ENCODE measurements at places on chromosomes 5 and 9.

DNA sequence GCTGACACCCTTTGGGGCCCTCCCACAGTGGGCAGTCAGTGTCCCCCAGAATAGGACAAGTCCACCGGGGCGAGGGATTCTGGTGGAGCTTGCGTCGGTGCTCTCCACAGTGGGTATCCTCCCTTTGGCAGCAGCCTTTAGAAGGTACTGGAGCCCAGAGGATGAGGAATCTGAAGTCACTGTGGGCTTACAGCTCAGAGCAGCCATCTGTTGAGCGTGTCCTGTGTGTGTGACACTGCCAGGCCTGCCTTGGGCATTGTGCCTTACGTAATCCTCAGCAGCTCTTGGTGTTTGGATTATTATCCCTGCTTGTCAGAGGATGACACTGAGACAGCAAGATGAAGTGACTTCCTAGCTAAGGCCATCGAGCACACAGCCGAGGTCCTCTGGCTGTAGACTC is 12.6 kb downstream of the URM1 start:
- no peak for DNase-seq

DNA sequence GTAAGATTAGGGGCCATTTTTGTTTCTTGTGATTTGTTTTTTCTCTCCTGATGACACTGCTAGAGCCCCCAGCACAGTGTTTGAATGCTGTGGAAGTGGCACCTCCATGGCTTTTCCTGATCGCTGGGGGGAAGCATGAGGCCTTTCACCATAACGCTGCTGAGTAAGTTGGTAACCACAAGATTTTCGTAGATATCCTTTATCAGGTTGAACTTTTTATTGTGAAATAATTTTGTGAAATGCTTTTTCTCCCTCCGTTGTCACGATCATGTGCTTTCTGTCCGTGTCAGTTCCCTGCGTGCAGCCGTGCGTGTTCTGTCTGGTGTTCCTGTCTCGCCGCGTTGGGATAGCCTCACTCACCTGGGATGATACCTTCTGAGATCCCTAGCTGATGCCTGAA is 59.4 kb downstream of the EHMT1 start:
- DNase-seq: no peak

DNA sequence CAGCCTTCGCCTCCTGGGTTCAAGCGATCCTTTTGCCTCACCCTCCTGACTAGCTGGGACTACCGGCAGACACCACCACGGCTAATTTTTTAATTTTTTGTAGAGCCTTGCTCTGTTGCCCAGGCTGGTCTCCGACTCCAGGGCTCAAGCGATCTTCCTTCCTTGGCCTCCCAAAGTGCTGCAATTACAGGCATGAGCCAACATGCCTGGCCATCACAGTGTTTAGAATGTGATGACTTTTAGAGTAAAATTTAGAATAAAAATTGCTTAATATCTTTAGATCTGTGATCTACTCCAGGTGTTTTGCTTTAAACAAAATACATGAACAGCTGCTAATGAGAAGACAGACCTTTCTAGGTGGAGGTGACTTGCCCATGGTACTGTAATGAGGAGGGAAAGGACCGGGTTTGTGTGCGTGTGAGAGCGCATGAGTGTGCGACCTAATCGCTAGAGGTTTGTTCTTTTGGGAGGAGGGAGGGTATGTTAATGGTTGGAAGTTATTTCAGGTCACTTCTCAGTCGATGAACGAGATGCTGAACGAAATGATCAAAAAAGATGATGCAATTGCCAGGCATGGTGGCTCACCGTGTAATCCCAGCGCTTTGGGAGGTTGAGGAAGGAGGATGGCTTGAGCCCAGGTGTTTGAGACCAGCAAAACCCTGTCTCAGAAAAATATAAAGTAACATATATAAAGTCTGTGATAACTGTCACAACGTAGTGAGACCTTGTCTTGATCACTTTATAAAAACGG is 2.0 kb downstream of the CNOT6 start:
- no peak for DNase-seq

DNA sequence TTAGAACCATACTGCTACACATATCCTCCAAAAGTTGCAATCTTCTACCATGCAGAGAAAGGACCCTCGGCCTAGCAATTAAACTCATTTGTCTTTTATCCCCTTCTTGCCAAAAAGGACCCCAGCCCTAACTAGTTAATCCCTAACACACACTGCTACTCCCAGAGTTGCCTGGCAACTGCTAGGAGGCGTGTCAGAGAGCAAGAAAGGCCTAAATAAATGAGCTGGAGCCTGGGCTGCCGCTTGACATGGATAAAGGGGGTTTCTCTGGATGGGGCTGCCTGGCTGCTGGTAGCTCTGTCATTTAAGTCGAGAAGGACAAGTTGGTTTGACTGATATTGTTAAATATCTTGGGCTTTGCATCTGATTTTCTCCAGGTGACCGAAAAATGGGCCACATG is 194.8 kb downstream of the CRB2 start:
- no peak for DNase-seq

- DNase-seq: no peak
Observed at GRCh38 chr5:163938595-163938994, 433.2 kb downstream of the MAT2B start.

DNA sequence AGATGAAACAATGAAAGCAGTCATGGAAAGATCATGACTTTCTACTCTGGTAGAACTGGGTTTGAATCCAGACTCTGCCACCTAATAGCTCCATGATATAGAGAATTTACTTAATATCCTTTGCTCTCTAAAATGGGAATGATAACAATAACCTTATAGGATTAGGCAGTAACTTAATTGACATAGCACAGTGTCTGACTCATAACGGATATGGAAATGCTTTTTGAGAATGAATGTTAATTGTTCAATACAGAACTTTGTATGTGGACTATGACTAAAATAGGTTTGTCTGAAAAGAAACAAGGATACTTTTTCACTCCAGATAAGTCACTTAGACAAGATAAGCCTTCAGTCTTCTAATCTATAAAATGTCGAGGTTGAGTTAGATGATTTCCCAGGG is 330.7 kb downstream of the PTPRD start:
- DNase-seq: no peak

GRCh38 chr5:180598316-180598701 is 7.0 kb upstream of the SCGB3A1 start:
- DNase-seq: no peak

GRCh38 chr9:99782962-99783718 is 38.5 kb upstream of the NR4A3 start:
- no peak for DNase-seq

DNA sequence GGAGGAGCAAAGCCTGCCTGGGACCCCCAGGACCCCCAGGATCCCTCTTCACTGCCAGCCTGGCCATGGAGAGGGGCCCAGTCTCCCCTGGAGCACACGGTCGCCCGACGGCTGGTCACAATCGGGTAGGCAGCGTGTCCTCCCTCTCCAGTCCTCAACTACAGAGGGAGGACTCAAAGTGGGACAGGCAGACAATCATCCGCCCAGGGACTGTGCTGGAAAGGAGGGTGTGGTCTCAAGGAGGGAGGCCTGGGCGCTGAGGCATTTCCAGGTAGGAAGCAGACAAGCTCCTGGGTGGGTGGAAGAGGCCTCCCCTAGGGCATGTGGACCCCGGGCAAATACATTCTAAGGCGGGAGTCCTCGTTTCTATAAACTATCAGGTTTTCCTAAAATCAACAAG is 93.2 kb upstream of the ADAMTS2 start:
- no peak for DNase-seq

DNA sequence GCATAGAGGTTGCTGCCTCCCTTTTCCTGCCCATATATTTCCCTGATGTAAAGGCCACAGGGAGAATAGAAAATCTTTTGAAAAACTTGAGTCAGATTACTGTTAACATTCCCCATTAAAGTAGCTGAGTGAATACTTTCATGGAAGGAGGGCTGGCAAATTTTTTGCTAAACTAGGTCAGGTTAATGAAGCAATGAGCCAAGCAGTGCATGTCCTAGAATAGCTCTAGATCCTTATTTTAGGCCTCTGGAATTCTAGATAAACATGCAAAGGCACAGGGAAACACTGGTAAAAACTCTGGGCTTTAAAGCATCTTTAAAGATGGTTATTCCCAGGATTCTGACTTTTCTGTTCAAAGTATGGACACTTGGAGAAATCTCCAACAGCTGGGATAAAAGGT is 27.9 kb downstream of the TTC1 start:
- DNase-seq: no peak

- no peak for DNase-seq
Observed at GRCh38 chr9:122286764-122287163, 22.1 kb downstream of the MRRF start.

DNA sequence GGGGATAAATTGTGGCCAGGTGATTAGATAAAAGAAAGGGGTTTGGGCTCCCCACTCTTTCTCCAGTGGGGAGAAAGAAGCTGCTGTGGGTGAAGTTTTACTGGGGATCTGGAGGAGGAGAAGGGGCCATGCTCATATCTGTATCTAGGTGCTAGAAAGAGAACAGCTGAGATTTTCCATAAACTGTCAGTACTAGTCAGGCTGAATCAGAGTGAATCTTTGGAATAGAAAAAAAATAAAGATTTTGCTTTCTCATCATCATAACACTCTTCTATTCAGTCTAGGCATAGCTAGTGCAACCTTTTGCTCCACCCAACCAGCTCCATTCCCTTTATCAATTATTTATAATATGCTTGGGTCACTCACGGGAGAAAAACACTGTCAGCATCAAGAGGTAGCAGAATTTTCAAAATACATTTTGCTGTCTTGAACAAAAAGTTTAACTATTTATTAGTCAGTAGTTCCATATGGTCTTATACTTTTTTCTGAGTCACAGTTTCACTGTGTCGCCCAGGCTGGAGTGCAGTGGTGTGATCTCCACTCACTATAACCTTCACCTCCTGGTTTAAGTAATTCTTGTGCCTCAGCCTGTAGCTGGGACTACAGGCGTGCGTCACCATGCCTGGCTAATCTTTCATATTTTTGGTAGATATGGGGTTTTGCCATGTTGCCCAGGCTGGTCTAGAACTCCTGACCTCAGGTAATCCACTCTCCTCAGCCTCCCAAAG is 21.3 kb upstream of the ERMP1 start:
- DNase-seq: no peak

DNA sequence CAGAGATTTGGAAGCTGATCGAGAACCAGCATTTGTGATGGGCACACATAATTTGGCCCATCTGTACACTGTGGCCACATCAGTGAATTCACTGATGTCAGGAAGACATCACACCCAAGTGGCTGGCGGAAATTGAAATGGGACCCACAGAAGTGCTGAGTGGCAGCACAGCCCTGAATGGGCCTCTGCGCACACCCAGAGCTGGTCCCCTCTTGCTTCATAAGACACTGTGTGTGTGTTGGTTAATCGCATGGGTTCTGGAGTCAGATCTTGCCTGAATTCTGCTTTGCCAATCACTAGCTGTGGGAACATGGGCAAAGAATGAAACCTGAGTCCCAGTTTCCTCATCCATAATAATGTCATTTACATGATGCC is 72.2 kb downstream of the PCSK5 start:
- DNase-seq: no peak

DNA sequence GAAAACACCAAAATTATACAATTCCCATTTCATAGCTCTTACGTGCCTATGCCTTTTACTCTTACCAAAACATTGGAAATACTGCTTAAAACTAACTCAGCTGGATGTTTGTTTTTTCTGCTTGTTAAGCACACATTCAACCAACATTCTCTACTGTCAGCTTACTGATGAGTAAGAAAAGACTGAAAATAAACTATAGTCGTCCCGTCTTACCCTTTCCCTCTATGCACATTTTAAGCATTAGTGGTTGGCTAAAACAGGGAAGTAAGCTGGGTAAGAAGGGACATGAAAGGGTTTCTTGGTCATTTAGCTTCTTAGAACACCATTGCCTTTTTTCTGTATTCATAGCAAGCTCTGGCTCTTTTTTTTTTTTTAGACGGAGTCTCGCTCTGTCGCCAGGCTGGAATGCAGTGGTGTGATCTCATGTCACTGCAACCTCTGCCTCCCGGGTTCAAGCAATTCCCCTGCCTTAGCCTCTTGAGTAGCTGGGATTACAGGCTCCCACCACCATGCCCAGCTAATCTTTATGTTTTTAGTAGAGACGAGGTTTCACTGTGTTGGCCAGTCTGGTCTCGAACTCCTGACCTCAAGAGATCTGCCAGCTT is 232.1 kb upstream of the PCSK5 start:
- DNase-seq: peak; percentile 11

DNA sequence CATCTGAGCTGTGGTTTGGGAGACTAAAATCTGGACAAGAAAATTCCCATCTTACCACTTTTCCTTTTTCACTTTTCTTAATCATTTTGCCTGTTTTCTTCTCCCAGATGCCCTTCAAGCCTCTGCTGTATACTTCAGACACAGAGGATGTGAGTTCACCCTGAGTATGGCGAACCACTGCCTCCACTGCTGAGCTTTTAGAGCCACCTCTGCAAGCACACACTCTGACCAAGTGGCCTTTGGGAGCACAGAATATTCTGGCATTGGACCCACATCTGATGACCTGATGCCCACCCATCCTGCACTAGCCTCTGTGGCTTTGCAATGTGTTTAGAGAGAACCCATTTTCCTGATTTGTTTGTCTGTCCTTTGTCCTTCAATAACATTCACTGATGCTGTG is 32.5 kb downstream of the TERT start:
- peak; percentile 12 for DNase-seq

DNA sequence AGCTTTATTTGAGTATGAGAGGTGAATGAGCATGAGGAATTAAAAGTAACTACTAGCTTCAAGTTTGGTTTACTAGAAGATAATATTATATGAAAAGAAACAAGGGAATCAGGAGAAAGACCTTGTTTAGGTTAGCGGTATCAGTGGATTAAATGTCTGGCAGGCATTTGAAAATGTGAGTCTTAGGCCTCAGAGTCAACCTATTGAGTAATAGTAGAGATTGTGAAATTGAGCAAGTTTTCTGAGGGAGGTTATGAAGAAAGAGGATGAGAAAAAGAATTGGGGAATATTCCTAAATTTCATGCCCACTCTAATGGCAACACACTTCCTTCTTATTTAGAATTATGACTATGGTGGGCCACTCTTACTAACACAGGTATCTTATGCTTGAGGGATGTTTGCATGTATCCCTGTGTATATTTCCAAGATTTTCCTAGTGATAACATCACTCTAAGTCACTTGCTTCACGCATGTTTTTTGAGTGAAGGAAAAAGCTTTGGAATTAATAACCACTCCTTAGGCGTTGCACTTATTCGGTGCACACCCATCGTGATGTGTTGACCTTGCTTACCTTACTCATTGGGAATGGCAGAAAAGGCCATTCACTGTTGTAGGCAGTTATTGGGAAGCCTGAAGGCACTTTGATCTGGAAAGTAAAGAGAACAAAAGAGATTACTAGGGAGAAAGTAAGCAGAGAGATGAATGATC is 8.2 kb upstream of the ELL2 start:
- peak; percentile 55 for DNase-seq

- DNase-seq: no peak
Observed at GRCh38 chr9:35909274-35909673, at the start of gene SPAAR. SPAAR (plus strand) TSS chr9:35909490; CDS start chr9:35910464, 974 bp downstream.

DNA sequence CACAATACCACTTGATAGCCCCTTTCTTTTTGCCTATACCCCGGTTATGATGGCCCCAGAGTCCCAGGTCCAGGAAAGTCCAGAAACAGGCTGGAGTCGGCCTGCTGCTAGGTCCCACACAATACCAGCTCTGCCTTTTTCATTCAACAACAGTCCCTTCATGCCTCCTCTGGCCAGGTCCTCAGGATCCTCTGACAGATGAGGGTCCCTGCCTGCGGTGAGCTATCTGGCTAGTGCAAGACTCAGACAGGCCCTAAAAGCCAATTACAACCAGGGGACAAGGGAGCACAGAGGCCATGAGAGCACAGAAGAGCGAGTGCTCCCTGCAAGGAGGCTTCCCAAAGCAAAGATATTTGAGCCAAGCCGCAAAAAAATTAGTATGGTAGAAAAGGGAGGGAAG is 84.8 kb upstream of the ZBTB43 start:
- DNase-seq: no peak
